Kidney (tissue), 22 donors: ENCODE measurements at places on chromosomes 11 and 22. TPM values are rescaled to one million over a fixed set of nuclear protein-coding genes. Genes with fewer than 3 reads are reported as not detected.

Gene GAL3ST3
- polyA plus RNA-seq, result 7.6 TPM

Gene CCDC81
- polyA plus RNA-seq, result 0.54 TPM

Gene PIH1D2
- polyA plus RNA-seq, result 6.6 TPM

Gene PRODH
- 8.2 TPM for polyA plus RNA-seq

Gene MUC2
- not detected for polyA plus RNA-seq

Gene PDGFD
- polyA plus RNA-seq, result 5.3 TPM

Gene CCDC87
- polyA plus RNA-seq, result 0.13 TPM

GRCh38 chr11:65353376-65353775 lies 1.2 kb upstream of the TIGD3 start:
- DNase-seq, result no peak

- peak; percentile 58 for DNase-seq
Observed at GRCh38 chr11:118522571-118523072, 4.7 kb upstream of the TTC36 start.

- DNase-seq, result no peak
Observed at GRCh38 chr11:96134602-96135001, 208.4 kb downstream of the MAML2 start.

GRCh38 chr22:22156716-22157347 lies 87.8 kb upstream of the VPREB1 start:
- DNase-seq, result peak; percentile 88

DNA sequence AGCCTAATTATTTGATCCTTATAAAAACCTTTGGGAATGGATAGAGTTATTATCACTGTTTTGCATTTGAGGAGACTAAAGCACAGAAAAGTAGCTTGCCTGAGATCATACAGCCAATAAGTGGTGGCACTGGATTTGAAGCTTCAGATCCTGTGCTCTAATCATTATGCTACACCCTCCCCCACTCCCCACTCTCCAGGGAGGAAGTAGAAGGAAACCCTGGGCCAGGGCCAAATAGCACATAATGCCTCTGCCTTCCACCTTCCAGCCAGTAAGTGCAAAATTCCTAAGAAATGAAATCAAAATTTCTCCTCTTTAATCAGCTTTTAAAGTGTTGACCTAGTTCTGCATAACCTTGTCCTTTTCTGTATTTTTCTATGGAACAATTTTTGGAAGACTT lies 61.6 kb downstream of the SIK2 start:
- DNase-seq, result peak; percentile 23

- DNase-seq, result no peak
Observed at GRCh38 chr22:43077121-43077877, 11.9 kb downstream of the TTLL1 start.

DNA sequence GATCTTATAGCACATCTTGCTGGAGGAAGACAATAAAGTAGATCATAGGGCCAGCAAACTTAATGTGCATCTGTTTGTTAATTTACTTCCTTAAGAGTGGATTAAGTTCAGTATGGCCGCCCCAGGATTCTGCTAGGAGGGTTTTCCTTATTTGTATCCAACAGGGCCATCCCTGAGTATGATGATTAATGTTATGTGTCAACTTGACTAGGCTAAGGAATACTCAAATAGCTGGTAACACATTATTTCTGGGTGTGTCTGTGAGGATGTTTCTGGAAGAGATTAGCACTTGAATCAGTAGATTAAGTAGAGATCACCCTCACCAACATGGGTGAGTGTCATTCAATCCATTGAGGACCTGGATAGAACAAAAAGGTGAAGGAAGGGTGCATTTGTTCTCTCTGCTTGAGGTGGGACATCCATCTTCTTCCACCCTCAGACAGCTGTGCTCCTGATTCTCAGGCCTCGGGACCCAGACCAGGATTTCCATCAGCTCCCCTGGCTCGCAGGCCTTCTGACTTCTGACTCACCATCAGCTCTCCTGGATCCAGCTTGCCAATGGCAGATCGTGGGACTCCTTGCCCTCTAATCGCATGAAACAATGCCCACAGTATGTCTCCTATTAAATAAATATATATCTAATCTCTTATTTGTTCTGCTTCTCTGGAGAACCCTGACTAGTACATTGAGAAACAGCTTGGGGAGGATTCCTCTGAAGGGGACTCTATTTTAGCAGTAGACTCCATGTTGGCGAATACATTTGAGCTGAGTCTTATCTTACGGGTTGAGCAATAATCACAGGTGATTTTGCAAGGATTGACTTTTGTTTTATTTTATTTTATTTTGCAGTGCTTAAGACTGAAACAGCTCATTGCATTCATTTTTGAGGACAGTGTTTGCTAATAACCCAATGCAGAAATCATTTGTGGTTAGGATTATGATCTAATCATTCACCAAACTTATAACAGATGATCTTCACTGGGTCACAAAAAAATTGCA lies 9.0 kb upstream of the ZBTB44 start:
- no peak for DNase-seq

GRCh38 chr11:56340289-56340688 lies 5.5 kb upstream of the OR8K1 start:
- DNase-seq, result no peak

- DNase-seq, result no peak
Observed at GRCh38 chr11:17769218-17769617, 34.6 kb downstream of the KCNC1 start.

DNA sequence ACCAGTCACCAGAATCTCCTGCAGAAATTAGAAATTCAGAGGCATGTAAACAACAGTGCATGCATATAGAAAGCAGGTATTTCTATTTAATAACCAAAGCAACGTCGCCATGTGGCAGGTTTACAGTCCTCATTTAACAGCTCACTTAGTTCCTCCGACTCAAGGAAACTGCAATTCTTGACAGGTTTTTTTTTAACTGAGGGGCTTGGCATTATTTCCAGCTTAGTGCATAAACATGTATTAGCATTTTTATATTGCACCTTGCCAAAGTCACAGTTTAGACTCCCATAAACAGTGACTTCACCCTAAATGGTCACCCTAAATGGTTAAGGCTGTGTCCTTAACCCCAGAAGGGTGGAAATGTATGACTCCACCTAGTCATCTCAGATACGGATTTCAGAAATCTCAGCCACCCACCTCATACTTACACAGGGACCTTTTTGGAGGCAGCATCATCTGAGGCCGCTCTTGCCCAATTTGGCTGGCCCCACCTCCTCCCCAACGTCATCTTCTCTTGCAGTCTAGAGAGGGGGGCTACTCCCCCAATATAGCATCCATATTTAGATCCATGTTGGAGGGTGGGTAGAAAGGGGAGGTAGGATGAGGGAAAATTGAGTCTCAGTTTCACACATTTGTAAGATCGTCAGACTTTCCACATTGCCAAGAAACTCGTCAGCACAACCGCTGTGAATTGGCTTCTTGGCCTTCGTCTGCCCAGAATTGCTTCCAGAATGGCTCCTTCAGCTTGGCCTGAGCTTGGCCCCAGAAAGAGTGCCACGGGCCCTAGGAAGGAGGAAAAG lies 31.8 kb upstream of the SLC35C1 start:
- DNase-seq, result no peak

DNA sequence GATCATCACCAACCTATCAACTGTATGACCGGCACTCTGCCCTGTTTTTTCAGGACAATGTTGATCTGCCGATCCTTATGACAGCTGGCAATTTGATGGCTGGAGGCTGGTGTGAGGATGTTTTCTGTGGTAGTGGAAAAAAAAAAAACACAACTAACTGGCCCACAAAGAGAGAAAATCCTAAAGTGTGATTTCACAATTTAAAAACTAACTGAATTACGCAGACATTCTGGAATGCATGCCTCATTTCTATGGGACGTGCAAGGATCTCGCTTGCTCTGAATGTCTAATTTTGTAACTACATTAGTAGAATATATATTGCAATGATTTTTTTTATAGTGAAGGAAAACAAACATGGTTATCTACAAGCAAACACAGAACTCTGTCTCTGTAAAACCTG lies 590.5 kb downstream of the ETS1 start:
- DNase-seq, result no peak

GRCh38 chr22:30244066-30244465 lies 2.5 kb downstream of the LIF start:
- DNase-seq, result no peak

DNA sequence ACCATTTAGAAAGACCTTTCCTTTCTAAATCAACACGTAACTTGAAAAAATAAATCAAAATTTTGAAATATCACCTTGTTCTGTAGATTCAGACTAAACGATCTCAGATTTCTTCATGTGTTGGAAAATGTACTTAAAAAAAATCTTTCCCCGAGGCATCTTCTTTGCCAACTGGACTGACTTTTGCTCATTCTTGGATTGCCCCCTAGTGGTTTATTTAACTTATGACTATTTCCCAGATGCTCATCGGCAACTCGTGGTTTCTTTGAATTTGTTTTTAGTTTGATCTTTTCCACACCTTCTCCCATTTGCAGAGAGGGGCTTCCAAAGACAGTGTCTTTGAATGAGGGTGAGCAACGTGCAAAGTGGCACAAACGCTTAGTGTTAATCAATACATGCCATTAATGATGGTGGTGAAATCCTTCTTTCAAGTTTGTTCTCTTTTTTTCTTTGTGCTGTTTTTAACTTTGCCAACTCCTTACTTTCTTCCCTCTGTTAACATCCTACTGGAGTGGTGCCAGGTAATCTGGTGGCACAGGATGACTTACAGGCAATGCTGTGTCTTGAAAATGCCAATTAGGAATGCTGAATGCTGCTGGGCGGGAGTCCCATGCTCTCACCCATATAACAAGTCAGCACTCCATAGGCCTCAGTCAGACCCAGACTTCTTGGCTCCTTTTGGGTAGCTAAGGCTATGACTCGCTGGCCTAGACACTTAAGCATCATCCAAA lies 18.3 kb downstream of the PRSS23 start:
- no peak for DNase-seq

DNA sequence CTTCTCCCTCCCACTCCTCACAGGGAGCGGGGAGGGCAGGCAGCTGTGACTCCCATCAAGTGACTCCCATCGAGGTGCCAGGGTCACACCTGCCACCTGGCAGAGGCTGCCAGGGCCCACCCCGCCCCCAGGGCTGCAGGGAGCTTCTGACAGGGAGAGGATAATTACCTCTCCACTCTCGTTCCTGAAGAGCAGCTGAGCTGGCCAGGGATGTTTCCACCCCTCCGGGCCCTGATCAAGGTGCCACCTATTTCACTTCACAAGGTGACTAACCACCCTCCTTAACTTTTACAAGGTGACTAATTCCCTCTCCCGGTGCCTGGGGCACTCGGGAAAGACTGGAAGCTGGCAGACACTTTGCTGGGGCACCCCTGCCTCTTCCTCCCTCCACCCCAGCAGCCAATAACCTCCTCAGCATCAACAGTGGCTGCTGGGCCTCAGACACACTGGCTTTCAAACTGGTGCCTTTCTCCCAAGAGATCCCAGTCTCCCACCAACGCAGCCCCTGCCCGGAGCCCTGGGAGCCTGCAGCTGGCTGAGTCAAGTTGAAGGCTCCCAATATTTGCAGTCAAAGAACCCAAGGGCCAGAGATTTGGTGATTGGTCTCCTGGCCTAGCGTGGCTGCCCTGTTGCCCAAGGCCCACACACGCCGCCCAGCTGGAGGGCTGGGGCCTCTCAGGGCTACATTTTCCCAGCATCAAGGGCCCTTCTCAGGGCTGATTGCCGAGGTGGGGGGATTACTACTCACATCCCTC lies 22.0 kb upstream of the MYRF start:
- no peak for DNase-seq

DNA sequence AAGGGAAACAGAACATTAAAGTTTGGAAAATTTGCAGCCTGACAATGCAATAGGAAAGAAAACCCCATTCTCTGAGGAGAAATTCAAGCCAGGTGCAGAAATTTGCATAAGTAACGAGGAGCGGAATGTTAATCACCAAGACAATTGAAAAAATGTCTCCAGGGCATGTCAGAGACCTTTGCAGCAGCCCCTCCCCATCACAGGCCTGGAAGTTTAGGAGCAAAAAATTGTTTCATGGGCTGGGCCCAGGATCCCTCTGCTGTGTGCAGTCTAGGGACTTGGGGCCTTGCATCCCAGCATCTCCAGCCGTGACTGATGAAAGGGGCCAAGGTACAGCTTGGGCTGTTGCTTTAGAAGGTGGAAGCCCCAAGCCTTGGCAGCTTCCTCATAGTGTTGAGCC lies 780.2 kb downstream of the LRRC4C start:
- no peak for DNase-seq

DNA sequence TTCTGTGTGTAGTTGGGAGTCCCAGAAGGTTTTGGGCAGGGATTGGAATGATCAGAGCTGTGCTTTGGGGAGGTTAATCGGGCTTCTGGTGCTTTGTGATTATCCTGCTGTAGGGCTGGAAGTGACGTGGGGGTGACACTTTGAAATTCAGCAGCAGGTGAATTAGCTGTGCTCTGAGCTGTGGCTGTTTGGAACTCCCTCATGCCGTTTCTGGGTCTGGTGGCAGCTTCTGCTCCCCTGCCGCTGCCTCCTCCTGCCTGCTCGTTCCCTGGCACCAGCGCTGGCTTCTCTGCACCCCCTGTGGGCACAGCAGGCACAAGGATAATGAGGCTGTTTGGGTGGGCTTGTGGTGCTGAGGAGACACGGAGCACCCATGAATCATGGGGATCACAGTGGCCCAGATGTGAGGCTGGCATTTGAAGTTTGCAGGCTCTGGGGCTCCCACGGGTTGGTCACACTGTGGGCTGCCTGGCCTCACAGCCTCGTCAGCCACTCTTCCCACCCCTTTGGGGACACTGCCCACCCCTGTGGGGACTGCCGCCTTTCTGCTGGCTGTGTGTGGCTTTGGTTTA lies 49.7 kb downstream of the TBC1D22A start:
- DNase-seq, result no peak
